Substantia nigra (tissue), 51 donors: ENCODE measurements at places on chromosomes 3 and 15.

DNA sequence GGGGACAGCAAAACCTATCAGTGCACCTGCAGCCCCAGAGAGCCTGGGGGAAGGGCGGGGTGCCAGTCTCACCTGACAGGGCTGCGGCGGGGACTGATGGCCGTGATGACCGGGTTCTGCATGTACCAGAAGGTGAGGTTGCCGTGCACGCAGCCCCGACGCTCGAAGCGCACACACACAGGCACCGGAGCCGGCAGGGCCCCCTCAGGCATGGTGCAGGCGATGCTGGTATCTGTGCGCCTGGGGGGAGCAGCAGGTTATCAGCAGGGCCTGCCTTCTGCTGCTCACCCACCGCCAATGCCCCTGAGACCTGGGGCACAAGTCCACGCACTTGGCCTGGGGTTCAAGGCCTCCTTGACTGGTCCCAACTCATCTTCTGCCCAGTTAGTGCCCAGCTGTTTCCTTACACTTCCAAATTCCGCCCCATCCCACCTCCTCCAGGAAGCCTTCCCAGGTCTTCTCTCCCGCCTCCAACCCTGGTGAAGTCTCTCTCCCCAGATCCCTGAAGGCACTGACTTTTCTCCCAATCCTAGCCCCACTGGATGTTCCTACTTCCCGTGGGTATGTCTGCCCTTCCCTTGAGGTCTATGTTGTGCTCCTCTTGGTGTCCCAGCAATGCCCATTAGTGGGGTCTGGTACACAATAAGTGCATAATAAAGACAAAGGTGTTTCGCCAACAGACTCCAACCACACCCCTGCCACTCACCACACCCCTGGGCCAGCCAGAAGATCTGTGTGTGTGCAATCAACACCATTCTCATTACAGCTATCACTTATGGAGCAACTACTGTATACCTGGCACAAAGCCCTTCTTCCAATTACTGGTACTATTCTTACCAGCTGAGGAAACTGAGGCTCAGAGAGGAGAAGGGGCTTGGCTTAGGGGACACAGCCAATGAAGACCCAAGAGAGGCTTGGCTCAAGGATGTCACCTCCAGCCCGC, 28.9 kb downstream of the H1-8 start:
- no peak for DNase-seq

GRCh38 chr15:63609448-63609847, 12.3 kb downstream of the FBXL22 start:
- no peak for DNase-seq

GRCh38 chr3:14429237-14429636, 26.8 kb downstream of the SLC6A6 start:
- DNase-seq = peak; percentile 33

DNA sequence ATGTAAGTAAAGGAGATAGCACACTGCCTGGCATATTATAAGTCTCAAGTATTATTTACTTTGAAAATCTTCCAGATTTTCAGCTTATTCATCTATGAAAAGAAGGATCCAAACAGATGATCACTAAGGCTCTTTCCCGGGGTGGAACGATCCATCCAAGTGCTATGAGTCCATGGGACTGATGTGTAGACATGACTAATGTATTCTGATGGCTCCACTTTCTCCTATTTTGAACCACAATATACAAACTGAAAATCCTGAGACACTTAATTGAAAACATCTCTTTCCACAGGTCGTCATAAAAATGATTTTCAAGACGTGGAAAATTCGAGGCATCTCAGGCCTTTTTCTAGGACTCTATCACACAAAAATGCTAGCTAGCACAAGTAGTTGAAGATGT, 33.4 kb upstream of the CHRM5 start:
- no peak for DNase-seq

GRCh38 chr15:31985607-31986006, 44.7 kb upstream of the CHRNA7 start:
- no peak for DNase-seq

DNA sequence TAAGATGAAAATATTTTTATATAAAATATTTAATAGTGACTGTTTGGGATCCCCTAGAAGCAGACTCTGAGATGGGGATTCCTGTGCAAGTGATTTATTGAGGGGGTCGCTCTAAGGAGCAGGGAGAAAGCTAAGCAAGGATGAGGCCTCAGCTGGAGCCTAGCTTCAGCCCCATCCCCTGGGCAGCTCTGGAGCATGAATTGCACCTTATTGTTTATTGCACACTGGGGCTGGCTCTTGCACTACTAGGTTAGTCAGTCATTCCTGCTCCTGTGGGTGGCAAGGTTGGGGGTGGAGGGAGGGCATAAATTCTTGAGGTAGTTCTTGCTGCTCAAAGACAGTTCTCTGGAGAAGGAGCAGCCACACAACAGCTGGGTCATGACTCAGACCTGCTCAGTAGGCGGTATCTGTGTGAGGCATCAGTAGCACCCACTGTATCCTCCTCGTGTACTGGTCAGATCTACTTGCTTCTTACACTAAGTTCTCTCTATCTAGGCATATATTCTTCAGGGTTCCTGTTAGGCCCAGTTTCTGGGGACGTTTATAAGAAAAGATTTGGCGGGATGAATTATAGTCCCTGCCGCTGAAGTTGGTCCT, 27.2 kb upstream of the TNFSF10 start:
- no peak for DNase-seq

DNA sequence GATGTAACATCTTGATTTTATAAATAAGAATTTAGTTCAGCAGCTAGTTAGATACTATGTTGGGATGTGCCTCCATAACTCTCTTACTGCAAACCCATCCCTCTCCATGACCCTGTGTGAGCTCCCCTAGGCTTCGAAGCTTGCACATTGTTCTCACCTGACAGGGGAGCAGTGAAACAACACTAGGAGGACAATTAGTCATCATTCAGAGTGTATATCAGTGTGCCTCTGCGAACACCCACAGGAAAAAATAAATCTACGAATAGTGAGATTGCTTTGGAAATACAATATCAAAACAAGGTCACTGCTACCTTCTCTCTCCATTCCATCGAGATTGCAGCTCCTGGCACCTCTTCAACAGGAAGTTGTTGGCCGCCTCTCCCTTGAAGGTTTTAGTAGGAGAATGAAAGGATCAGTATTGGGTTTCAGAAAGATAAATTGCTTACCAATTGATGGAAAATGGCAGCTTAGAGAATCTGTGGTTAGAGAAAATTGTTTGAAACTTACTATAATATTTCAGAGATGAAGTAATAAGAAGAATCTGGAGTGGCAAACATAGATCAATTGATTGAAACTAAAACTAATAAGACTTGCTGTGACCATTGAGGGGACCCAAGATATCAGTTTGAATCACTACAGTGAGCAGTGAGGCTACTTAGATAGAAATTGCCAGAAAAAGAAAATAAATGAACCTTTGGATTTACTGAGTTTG, 103.2 kb downstream of the CHL1 start:
- no peak for DNase-seq

DNA sequence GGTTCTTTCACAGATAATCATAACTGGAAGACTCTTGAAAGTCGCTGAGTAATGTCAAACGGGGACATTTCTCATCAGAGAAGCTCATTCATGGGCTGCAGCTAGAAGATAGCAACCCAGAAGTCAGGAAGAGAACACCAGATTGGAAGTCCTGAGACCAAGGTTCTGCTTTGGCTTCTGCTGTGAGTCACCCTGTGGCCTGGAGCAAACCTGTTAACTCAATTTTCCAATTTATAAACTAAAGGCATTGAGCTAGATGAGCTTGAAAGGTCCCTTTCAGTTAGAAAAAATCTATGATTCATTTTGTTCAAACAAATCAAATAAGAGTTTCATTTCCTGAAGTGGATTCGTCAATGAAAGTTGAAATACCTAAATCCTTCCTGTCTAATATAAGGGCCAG, 402.2 kb downstream of the EPHB1 start:
- no peak for DNase-seq

- no peak for DNase-seq
Observed at GRCh38 chr15:51692154-51692553, 10.9 kb downstream of the SCG3 start.

- peak; percentile 14 for DNase-seq
Observed at GRCh38 chr3:7669641-7670040, 808.7 kb downstream of the GRM7 start.

- DNase-seq = peak; percentile 10
Observed at GRCh38 chr15:100083572-100083971, 258.2 kb downstream of the ADAMTS17 start.

DNA sequence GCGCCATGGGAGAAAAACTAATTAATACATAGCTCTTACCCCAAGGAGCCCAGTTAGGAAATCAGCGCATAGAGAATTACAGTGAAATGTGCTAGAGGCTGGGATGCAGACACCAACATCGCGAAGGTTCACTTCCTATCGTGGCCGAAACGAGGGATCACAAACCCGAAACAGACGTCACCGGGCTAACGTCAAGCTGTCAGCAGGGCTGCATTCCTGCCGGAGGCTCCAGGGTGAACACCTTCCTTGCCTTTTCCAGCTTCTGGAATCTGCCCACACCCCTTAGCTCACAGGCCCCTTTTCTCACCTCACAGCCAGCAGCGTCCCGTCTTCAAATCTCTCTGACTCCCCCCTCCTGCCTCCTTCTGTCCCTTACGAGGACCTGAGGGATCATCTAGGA, 13.0 kb downstream of the GP5 start:
- no peak for DNase-seq

DNA sequence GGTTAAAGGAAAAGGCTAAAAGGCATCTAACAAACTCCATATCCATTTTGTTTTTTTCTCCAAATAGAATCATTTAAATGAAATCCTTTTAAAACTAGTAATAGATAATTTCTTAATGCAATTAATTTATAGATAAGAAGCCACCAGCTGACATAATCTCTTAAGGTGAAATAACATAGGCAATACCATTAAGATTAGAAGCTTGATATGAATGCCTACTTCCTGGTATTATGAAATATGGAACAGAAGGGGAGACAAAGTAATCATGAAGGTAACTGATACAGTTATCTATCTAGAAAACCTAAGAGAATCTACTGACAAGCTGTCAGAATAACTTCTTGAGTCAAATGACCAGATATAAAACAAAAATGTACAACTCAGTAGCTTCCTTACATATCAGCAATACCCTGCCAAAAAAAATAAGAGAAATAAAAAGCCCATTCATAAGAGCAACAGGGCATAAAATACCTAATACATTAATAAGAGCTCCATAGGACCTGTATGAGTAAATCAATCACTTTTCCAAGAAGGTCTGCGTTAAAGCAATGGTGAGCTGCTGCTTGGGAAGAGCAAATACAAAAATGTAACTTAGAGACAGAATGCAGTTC, 10.7 kb downstream of the EHD4 start:
- DNase-seq = no peak

DNA sequence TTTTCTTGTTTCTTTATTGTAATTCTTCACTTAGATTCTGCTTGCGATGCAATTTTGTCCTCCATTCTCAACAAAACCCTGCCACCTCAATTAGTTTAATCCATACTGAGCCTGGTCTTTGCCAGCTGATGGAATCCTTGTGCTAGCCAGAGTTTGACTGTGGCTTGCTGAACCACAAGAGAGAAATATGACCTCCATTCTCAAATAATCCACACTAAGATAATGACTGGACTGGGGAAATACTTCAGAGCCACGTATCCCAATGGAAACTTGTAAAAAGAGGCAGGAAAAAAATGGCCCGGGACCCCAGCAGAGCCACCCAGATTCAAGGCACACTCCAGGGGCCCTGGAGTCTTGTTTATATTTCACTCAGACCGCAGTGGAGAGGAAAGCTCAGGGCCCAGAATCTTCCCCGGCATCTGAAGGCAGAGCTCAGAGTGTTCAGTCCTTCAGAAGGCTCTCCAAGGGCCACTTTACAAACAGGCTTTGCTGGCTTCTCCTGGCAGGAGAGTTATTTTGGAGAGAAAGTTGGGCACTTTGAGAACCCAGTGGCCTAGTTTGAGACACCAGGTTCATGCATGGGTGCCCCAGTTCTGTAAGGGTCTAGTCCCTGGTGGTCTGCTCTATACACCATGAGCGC, 62.7 kb downstream of the SSUH2 start:
- no peak for DNase-seq

DNA sequence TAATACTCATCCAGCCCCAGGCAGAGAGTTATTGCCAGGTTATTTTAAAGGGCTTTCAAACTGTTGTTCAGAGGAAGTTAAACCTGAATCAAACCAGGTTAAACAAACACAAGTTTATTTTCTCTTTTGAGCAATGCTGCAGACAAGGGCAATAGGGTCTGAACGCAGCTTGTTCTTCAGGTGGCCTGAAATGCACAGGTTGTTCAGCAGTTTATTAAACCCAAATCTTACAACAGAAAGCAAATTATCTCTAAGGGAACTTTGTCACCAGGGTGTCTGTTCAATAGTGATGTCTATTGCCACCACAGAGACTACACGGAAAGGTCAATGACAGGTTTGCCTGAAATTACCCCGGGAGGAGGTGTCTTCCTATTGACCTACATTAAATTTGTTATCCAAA, 134.0 kb downstream of the IL5RA start:
- no peak for DNase-seq

DNA sequence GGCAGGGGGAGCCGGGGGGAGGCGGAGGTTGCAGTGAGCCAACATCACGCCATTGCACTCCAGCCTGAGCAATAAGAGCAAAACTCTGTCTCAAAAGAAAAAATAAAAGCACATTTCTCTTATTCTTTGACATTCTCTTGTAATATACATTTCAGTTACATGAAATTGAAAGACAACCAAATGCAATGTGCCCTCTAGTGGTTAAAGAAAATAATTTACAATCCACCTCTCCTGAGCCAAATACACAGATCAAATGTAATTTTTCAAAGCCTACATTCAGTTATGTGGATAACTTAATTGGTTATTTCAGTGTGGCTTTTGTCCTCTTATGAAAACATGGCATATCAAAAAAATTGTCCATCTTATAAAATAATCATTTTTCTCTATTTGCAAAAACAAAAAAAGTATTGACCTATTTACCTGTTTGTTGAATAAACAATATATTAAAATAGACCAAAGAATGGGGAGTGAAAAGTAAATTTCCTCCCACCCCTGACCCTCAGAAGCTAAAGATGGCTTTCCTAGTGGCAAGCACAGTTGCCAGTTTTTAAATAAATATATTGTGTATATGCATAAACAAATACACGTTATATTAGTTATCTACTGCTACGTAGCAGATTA, 14.2 kb upstream of the U2SURP start:
- no peak for DNase-seq

DNA sequence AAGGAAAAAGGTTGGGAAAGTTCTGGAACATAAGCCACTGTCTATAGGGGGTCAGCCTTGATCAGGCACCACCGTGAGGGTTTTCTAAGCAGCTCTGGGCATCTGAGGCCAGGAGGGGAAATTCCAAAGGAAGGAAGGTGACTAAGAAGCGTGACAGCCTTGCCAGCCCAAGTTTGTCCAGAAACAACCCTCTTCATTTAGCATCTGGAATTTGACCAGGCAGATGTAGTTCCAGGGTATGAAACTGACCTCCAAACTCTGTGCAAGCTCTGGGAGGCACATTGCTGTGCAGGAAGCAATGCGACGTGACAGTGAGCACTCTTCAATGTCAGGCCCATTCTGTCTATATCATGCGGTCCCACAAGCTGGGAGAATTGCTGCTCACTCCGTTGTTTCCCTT, 85.4 kb upstream of the TPM1 start:
- no peak for DNase-seq
